Diencephalon (tissue), 1 donor: ENCODE measurements at places on chromosomes 7 and 10. TPM values are rescaled to one million over a fixed set of nuclear protein-coding genes. Genes with fewer than 3 reads are reported as not detected.

Gene TEX36
- not detected for total RNA-seq

Gene MRPL43
- 39.0 TPM for total RNA-seq

Gene PPIA
- 674 TPM for total RNA-seq

Gene DEPP1
- total RNA-seq = 6.2 TPM

Gene SAMD9L
- total RNA-seq = 4.4 TPM

Gene BTBD16
- not detected for total RNA-seq

Gene PTPRE
- total RNA-seq = 31.8 TPM

Gene NME8
- total RNA-seq = not detected

Gene PAPOLB
- total RNA-seq = 1.8 TPM

Gene ZEB1
- 107 TPM for total RNA-seq

Gene EBF3
- total RNA-seq = 19.6 TPM

Gene ELFN1
- total RNA-seq = 11.3 TPM

Gene CREB5
- total RNA-seq = 9.2 TPM

Gene ACTR3C
- total RNA-seq = 4.6 TPM

Gene PITX3
- 0.69 TPM for total RNA-seq

Gene HSPA14
- total RNA-seq = 15.2 TPM

Gene HOXA2
- total RNA-seq = not detected

Gene PSD
- 108 TPM for total RNA-seq

Gene MINPP1
- total RNA-seq = 25.1 TPM

Gene PAX4
- not detected for total RNA-seq

Gene WNT8B
- total RNA-seq = 0.69 TPM

Gene SVOPL
- 3.0 TPM for total RNA-seq

Gene ANKRD7
- total RNA-seq = 16.8 TPM

Gene VSTM4
- 7.8 TPM for total RNA-seq

Gene PTCD1
- 7.2 TPM for total RNA-seq

Gene KAZALD1
- total RNA-seq = 1.2 TPM

Gene PLEKHS1
- not detected for total RNA-seq

Gene MYO1G
- 0.46 TPM for total RNA-seq

Gene CDNF
- 1.6 TPM for total RNA-seq

Gene TAS2R5
- 1.8 TPM for total RNA-seq

Gene SLC16A12
- total RNA-seq = 3.9 TPM

Gene NUPR2
- 3.0 TPM for total RNA-seq

Gene SAP25
- not detected for total RNA-seq

Gene CDC14C
- total RNA-seq = not detected

Gene CPXM2
- 4.8 TPM for total RNA-seq

Gene CHPF2
- total RNA-seq = 20.8 TPM

Gene MAPK8
- total RNA-seq = 140 TPM

Gene PDE6C
- total RNA-seq = not detected

Gene SPRN
- total RNA-seq = 13.4 TPM

Gene OR2A42
- total RNA-seq = under 0.01 TPM

Gene SCIN
- total RNA-seq = 9.9 TPM

Gene LIPJ
- 1.6 TPM for total RNA-seq

Gene CALHM3
- not detected for total RNA-seq

Gene IDI2
- total RNA-seq = not detected

Gene ELMO1
- total RNA-seq = 84.7 TPM

Gene FGF8
- total RNA-seq = 0.69 TPM

Gene NEUROG3
- total RNA-seq = not detected

Gene ADAM22
- 103 TPM for total RNA-seq

Gene ENTPD1
- 16.6 TPM for total RNA-seq

Gene OR2A1
- not detected for total RNA-seq

Gene CALML3
- total RNA-seq = 0.69 TPM

Gene OIT3
- total RNA-seq = 0.92 TPM

Gene NPC1L1
- not detected for total RNA-seq

Gene GPRIN2
- total RNA-seq = 31.8 TPM

Gene SEC23IP
- 18.5 TPM for total RNA-seq

Gene FANK1
- 11.3 TPM for total RNA-seq

Gene PYROXD2
- 6.2 TPM for total RNA-seq
